Mesothelial cell of epicardium (in vitro differentiated cells): ENCODE measurements at places on chromosomes 7 and 10. TPM values are rescaled to one million over a fixed set of nuclear protein-coding genes. Genes with fewer than 3 reads are reported as not detected.

ASAH2 gene
- total RNA-seq, result 7.1 to 8.3 TPM (median 8.1 TPM) in 3 replicates

VDAC2 gene
- 144 to 154 TPM (median 149 TPM) in 3 replicates for total RNA-seq

NEUROD6 gene
- total RNA-seq, result not detected in 3 replicates

GNGT1 gene
- total RNA-seq, result not detected in 3 replicates

CYP2W1 gene
- total RNA-seq, result 5.6 to 6.2 TPM (median 5.8 TPM) in 3 replicates

DNA sequence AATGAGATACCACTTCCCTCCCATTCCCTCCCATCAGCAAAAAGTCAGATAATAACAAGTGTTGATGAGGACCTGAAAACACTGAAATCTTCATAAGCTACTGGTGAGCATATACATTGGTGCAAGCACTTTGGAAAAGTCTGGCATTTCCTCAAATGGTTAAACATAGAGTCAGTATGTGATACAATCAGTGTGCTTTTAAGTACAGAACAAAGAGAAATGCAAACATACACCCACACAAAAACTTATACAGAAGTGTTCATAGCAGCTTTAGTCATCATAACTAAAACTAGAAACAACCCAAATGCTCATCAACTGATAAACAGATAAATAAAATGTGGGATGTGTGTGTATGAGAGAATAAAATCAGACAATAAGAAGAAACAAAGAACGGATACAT, 261.9 kb downstream of the ELMO1 start:
- no peak for DNase-seq

DNA sequence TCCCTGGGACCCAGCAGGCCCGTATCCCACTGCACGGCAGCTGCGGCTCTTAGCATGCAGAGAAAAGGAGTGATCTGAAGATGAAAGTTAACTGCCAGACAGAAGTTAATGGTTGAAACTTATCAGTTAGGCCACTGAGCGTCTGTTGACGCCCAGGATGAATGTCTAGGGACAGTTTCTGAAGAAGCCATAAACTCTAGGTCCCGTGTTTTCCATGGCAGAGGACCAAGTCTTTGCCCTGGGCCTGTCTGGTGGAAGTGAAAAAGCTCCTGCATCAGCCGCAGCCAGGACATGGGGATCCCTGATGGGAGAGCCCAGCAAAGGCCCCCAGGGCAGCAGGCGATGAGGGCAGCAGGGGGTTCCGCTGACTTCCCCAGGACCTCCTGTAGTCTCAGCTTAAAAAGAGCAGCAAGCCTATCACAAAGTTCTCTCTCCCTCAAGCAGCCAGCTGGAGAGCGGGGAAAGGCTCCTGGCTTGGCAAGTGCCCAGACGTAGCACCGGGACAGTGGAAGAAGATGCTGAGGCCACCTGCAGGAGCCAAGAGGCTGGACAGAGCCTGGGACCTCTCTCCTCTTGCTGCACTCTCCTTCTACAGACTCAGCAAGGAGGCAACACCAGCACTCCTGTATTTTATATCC, 79.6 kb downstream of the TNS3 start:
- no peak for DNase-seq

DNA sequence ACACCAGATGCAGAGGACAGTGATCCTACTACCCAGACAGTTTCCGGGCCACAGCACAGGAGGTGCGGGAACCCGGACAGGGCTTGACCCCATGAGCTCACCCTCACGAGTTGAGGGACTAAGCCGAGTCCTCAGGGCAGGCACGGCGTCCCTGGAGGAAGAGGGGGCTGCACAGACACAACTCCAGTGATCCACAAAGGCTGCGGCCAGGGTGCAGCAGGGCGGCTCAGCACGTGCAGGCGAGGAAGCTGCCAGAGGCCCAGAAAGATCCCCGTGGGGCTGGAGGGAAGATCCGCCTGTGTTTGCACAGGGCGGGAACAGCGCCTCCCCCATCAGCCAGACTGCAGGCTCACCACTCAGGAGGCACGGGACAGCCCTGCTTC, 45.9 kb upstream of the TMEM72 start:
- DNase-seq, result no peak

DNA sequence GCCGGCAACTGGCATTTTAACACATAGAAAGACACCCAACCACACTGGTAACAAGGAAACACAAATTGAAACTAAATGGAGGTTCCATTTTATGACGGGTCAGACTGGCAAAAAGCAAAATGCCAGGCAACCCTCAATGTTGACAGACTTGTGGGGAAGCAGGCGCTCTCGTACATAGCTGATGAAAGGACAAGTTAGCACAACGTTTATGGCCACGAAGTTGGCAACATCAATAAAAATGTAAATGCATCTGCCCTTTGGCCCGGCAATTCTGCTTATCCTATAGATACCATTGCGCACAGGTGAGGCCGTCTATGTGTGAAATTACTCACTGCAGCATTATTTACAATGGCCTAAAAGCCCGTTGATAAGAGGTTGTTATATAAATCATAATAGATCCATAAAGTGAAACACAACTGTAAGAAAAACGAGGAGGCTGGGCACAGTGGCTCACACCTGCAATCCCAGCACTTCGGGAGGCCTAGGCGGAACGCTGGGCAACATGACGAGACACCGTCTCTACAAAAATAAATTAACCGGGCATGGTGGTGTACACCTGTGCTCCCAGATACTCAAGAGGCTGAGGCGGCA, 39.8 kb downstream of the FOXL3 start:
- no peak for DNase-seq

DNA sequence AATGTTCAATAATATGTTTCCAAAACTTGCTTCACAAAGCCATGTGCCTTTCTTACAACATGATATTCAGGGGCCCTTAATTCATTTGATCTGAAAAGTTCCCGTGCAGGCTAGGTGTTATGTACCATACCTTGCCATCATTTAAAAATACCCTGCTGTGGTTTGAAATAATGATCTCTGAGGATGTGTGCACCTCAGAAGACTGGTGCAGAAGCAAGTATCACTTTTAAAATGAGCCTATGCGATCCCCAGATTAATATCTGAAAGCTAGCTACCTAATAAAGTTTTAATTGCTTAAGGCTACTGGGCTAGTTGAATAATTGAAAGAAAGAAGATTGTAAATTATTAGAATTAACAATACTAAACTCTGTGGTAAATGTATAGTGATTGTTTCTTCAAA, 262.4 kb downstream of the CDK14 start:
- DNase-seq, result no peak

DNA sequence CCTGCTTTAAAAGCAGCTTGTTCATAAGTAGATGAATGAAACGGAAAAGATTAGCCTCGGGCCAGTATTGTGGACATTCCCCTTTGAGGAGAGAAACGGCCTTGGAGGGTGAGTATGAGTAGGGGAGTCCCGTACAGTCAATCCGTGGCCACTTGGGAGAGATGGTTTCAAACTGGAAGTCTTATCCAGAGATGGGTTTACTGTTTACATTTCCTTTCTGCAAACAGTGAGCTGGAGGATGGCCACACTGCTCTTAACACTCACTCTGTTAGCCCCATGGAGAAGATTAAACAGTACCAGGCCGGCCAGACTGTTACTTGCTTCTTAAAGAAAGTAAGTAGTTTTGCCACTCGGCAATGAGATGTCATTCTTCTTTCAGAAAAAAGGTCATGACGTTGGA, 20.3 kb downstream of the CALHM2 start:
- DNase-seq, result no peak

- no peak for DNase-seq
Measured at GRCh38 chr7:28631995-28632394, 219.7 kb downstream of the CREB5 start.

DNA sequence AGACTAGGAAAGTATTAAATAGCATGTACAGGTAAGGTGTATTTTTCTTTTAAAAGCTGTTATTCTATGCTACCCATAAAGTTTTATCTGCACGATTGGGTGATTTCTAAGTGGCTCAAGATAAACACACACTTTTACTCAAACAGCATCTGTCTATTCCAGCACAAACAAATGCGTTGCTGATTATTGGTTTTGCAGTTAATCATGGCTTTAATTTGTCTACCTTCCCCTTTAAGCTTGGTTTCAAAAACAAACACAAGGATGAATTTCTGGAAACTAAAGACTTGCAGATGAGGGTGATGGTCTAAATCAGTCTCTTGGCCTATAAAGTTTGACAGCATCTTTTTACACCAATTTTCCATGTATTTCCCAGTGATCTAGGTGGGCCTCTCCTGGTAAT, 94.2 kb downstream of the NRP1 start:
- DNase-seq, result no peak

- DNase-seq, result no peak
Measured at GRCh38 chr10:76411729-76412435, 980.5 kb downstream of the LRMDA start.

DNA sequence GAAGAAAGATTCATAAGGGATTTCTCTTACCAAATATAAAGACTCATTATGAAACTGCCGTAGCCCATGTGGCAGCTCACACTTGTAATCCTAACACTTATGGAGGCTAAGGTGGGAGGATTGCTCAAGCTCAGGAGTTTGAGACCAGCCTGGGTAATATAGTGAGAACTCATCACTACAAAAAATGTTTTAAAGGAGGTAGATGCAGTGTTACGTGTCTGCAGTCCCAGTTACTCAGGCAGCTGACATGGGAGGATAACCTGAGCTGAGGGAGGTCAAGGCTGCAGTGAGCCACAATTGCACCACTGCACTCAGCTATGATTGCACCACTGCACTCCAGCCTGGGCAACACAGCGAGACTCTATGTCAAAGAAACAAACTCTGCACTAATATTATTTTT, 18.1 kb upstream of the DNA2 start:
- DNase-seq, result no peak

- no peak for DNase-seq
Measured at GRCh38 chr10:130989670-130990232, 321.8 kb downstream of the TCERG1L start.

DNA sequence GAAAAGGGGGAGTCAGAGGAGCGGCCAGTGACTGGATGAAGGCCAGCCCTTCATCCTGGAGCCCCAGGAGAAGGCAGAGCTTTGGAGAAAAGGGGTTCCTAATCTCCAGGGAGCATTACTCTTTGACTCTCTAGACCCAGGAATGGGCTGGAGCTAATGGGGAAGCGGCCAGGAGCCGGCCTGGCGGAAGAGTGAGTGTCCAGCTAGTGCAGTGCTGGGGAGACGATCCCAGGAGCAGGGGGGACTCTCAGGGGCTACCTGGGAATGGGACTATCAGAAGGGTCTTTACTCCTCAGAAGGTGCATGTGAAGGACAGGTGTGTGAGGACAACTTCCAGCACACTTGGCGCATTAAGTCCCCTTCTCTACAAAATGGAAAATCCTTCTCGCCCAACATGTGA, 2.4 kb upstream of the PAX2 start:
- no peak for DNase-seq

GRCh38 chr10:97585439-97585811, 1.2 kb downstream of the HOGA1 start:
- no peak for DNase-seq

- no peak for DNase-seq
Measured at GRCh38 chr10:89278034-89278535, 23.8 kb upstream of the IFIT2 start.

DNA sequence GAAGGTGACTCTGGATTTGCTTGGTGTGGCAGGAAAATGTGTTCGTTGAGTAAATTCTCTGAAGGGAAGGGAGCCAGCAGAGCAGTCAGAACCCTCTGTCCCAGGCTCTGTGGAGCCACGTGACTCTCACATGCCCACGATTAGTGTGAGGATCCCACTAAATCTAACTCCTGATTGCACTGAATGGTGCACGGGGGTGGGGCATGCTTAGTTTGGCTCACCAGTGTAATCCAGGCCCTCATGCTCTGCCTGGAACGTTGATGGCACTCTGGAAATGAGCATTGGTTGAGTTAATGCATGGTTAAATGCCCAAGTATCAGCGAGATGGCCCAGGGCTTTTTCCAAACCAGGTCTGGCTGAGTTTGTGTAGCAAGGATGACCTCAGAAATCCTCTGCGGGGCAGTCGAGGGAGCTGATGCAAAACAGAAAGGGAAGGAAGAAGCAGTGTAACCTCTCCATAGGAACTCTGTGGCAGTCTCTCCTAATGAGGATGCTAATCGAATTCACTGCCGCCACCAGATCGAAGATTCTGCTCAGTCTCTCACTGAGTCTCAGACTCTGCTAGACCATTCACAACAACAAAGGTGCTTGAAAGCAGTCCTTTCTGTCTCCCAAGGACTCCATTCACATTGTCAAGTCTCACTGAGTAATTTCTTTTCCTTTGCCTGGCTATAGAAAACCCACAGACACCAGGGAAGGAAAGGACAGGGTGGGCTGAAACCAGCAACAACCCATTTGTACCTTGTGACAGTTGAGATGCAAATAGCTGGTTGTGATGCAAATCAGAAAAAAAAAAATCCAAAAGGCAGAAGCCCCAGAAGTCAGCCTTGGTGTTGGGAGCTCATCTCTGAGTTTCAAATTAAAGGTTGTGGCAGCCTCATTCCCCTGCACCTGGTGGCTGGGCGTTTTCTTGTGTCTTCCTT, 98.1 kb downstream of the C10orf105 start:
- DNase-seq, result no peak

DNA sequence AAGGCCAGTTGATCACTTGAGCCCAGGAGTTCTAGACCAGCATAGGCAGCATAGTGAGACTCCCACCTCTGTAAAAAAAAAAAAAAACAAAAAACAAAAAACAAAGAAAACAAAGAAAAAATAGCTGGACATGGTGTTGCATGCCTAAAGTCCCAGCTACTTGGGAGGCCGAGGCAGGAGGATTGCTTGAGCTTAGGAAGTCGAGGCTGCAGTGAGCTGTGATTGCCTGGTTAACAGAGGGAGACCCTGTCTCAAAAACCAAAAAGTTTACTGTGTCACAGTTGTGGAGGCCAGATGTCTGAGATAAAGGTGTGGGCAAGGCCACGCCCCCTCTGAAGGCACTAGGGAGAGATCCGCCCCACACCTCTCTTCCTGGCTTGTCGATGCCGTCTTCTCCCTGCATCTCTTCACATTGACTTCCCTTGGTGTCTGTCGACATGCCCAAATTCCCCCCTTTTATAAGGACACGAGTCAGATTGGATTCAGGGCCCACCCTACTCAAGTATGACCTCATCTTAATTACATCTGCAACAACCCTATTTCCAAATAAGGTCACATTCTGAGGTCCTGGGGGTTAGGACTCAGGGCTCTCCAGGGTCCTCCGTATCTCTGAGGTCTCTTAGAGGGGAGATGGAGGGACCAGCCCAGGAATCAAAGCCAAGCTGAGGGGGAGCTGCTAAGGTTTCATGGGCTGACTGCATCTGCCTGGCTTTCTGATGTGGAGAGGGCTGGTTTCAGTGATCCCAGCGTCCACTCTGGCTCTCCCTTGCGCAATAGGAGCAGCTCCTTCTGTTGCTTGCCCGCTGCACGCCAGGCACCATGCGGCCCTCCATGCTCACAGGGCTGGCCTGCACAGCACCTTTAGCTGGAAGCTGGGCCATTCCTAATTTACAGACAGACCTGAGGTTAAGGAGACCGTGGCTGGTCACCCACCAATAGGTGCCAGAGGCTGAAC, 23.1 kb downstream of the AGAP3 start:
- no peak for DNase-seq

- no peak for DNase-seq
Measured at GRCh38 chr7:113636727-113637421, 281.9 kb downstream of the PPP1R3A start.

GRCh38 chr7:97126483-97127171, 9.1 kb downstream of the SDHAF3 start:
- no peak for DNase-seq

GRCh38 chr7:66522518-66522917, 106.2 kb upstream of the KCTD7 start:
- DNase-seq, result no peak
